AG20443 (cell line): ENCODE measurements at places on chromosomes 6 and 20.

DNA sequence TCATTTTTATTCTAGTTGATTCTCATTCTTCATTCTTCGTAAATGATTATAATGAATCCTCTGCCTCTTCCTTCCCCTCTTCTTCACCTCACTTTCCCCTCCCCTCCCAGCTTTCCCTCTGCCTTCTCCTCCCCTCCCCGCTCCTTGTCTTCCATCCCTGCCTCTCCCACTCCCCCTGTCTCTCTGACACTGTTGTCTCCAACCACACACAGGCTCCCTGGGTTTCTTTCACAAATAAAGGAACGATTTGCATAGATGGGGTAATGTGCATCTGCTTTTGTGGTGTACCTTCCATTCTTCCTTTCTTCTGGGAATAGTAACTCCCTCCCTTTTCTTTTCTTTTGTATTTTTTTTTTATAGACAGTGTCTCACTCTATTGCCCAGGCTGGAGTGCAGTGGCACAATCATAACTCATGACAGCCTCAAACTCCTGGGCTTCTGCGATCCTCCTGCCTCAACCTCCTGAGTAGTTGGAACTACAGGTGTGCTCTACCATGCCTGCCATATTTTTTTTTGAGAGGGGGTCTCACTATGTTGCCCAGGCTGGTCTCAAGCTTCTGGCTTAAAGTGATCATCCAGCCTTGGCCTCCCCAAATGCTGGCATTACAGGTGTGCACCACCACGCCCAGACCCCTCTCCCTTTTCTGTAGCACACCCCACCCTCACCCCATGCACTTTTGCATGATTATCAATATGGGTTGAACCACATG, 318.6 kb downstream of the PRKN start:
- DNase-seq = no peak

DNA sequence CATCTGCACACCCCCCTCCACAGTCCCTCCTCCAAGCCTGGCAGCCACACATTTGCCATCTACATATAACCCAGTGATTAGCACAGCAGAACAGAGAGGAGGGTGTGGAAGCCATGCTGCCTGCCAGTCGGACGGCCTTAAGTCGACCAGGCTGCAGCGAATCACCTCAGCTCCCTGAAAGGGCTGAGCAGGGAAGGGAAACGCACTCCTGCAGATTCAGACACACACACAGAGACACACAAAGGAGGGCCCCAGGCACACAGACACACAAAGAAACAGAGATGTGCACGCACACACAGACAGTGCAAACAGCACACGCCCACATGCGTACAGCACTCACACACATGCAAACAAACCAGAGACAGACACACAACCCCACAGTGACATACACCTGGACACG, 11.2 kb upstream of the SIRPA start:
- DNase-seq = no peak

GRCh38 chr6:157123234-157123633, 200.1 kb downstream of the TMEM242 start:
- DNase-seq = no peak

- DNase-seq = peak; percentile 82
These were observed 425.1 kb downstream of the UTRN start for GRCh38 chr6:144710207-144710606.

GRCh38 chr6:158506601-158507000, 53.3 kb upstream of the TMEM181 start:
- DNase-seq = no peak

GRCh38 chr20:32404017-32404416, 45.9 kb downstream of the ASXL1 start:
- no peak for DNase-seq

- peak; percentile 92 for DNase-seq
These were observed 72.4 kb upstream of the BACH2 start for GRCh38 chr6:90369024-90369519.

DNA sequence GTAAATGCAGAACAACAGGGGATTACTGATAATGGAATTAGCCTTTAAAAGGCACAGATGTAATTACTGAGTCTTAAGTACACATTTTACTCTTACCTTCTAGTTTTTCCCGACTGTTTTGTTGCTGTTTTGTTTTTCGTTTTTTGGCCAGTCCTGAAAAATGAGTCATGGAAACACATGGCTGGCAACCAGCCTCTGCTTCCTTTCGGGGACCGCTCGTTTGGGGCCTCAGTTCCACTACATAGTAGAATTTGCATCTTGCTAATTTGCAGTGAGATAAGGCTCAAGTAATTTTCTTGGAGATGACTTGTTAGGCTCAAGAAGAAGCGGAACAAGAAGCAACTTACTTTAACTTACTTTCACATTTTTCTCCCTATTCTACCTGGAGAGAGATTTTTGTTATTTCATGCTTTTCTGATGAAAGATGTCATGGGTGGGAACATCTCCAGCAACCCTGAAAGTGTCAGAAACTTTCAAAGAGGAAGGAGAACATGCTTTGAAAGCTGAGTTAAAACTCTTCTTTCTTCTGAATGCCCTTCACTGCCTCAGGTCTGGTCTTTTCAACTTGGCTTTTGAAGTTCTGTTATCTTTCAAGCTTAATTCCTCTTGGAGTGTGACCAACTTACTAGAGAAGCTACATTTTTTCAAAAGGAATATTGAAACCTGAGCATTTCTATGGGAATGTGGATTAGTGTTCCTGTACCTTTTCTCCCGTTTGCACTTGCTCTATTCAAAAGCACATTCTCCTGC, 71.5 kb upstream of the HDAC2 start:
- DNase-seq = peak; percentile 32

DNA sequence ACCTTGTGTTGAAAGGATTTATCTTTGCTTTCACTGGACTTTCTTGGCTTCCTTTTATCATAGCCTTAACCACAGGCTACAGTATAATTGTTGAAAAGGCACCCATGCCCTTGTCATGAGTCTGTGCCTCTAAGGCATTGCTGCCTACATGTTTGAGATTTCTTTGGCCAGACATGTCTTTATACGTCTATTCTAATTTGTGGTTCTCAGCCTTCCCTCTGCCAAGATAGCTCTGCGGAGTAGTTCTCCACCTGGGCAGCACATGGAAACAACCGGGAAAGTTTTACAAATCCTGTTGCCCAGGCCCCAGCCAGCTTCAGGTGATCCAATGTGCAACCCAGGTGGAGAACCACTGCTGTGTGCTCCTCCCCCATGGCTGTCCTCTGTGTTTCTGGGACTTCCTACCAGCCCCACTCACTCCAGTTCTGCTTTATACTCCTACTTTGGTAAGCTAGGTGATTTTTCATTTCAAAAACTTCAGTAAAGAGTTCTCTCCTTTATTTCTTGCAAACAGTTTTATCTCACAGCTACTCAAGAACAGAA, 159.6 kb upstream of the MYLIP start:
- DNase-seq = peak; percentile 16

DNA sequence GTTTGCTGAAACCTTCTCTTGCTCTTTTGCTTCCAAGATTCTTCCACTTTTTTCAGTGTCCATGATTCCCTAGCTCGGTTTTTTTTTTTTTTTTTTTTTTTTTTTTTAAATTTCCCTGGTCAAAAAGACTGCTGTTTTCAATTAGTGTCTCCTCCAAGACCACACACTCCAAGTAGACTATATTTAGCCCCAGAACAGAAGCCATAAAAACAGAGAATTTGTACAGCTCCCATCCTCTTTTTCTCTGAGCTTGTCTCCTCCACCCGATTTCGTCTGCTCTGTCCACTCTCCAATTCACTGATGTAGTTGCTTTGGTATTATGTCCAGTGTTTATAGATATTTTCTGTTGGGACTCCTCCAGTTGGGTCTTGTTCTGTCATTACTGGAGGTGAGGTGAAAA, 37.6 kb downstream of the RSPH3 start:
- peak; percentile 64 for DNase-seq

DNA sequence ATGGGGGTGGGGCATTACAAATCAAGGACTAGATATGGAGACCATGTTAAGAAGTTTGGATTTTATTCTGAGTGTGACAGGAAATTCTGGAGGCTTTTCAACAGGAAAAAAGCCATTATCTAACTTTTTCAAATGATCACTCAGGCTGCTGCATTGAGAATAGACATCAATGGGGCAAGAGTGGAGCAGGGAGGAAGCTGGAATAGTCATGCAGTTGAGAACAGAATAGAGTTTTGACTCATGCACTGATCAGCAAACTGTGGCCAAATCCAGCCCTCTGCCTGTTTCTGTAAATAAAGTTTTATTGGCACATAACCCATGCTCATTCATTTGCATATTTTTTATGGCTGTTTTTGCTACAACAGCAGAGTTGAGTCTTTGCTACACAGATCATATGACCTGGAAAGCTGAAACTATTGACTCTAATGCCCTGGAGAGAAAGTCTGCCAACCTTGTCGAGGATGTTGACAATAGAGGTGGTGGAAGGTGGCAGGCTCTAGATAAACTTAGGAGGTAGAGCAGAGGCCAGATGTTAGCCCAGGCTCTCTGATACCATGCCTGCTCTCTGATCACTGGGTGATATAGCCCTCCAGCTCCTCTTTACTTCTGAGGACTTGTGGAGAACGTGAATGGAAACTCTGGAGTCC, 441.8 kb downstream of the PTPRT start:
- no peak for DNase-seq

GRCh38 chr6:44456070-44456965, 68.8 kb downstream of the CDC5L start:
- peak; percentile 85 for DNase-seq

GRCh38 chr6:129510950-129511349, 199.0 kb downstream of the ARHGAP18 start:
- no peak for DNase-seq

GRCh38 chr20:48697845-48698491, 129.8 kb downstream of the PREX1 start:
- DNase-seq = peak; percentile 52

DNA sequence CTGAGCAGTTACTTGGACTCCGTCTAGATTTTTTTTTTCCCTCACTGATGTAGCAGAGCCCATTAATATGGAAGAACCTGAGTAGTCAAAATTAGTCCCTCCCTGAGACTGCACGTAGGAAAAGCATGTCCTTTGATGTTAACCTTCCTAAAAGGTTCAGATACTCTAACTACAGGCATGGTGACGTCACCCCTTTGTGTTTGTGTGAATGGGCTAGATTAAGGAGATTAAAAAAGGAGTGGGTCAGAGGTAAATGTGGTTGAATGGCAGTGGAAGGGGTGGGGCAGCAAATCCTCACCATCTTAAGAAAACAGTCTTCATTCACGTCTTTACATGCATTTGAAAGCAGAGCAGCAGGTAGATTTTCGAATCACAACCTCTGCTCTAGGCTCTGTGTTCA, 521.1 kb downstream of the TFAP2B start:
- DNase-seq = no peak

DNA sequence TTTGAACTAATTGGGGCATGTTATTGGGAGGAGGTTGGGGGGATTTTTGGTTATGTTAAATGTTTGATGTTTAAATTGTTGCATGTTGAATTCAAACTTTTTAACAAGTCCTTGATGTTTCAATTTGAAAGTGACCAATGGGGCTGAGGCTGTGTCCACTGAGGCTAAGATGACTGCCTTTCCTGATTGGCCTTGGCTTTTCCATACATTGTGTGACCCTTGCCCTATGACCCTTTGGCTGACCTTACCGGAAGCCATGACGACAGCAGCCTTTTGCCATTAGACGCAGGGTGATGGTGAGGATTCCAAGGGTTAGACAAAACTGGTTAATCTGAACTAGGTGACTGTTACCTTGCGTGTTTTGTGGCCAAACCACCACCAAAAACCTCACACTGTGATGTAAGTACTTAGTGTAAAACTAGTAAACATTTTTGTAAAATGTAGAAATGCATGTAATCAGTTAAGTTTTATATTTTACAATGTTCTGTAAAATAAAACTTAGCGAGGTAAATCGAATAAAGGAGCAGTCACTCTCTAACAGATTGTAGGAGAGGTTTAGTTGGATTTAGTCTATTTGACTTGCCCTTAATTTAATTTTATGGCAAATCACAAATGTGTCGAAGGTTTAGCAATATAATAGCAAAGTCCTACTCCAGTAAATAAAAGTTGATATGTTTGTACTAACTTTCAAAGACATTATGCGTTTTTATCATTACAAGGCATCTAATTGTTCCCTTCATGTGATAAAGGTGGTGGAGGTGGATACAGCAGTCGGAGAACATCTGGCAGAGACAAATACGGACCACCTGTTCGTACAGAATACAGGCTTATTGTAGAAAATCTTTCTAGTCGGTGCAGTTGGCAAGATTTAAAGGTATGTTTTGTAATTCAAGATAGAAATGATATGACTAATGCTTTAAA, 1.6 kb downstream of the SRSF6 start:
- no peak for DNase-seq

GRCh38 chr6:91886183-91886795, 1299.4 kb upstream of the MAP3K7 start:
- DNase-seq = no peak

GRCh38 chr6:129194306-129194941, 311.5 kb downstream of the LAMA2 start:
- DNase-seq = no peak

- DNase-seq = no peak
These were observed 206.8 kb downstream of the TINAG start for GRCh38 chr6:54515013-54515412.

DNA sequence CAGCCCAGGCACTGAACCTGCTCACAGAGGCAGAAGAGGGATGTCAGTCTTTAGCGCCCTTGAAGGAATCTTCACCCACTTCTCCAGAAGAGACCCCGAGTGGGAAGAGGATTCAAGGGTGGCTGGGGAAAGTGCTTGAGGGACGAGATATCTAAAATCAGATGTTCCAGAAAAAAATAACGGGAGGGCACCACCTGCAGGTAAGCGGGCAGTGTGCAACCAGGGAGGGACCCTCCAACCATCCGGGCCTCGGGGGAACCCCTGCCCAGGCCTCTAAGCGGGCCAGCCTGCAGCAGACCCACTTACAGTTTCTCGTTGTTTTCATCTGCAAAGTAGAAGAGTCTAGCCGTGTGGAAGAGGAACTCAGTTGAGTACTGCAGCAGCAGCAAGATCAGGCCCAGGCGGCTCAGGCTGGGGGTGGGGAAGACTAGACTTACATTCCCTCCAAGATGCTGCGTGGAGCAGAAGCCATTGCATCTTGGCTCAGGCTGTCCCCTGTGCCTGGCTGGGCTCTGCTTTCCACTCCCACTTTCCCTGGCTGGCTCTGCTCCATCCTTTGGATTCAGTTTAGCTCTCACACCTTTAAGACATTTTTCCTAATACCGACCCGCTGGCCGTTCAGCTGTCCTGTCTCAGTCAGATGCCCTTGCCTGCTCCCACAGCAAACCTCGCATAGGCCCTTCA, 71.0 kb downstream of the TRAM2 start:
- no peak for DNase-seq

- no peak for DNase-seq
These were observed 333.2 kb downstream of the SAMD5 start for GRCh38 chr6:147841547-147842148.

- no peak for DNase-seq
These were observed 54.2 kb downstream of the QKI start for GRCh38 chr6:163468738-163469137.

- DNase-seq = peak; percentile 77
These were observed 501.4 kb downstream of the BCKDHB start for GRCh38 chr6:80607811-80608391.
